ENCODE measurements at places on chromosomes 7 and 10. TPM values are rescaled to one million over a fixed set of nuclear protein-coding genes. Genes with fewer than 3 reads are reported as not detected.

DNA sequence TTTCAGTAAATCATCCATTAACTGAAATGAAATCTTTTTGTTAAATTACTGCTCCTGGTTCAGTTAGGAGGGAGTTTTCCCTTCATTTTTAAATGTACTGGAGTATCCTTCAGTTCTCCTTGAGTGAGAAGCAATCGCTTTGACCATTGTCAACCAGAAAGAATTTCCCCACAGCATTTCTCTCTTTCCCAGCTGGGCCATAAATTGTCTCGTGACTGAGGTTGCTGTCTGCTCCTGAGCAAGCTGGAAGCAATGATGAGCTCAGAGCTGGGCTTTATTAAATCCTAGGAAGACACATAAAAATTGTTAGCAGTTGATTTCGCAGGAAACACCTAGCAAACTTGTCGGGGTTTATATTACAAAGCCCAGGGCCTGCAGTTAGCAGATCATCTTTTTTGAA, 102.0 kb upstream of the INSYN2A start:
- H3K4me1 ChIP-seq: peaks cover 22% of the 10 kb centered on the region
- no peak overlapping the region for H3K27ac ChIP-seq
- H3K27me3 ChIP-seq: no peaks in the 10 kb centered on the region
- no peak for DNase-seq

DNA sequence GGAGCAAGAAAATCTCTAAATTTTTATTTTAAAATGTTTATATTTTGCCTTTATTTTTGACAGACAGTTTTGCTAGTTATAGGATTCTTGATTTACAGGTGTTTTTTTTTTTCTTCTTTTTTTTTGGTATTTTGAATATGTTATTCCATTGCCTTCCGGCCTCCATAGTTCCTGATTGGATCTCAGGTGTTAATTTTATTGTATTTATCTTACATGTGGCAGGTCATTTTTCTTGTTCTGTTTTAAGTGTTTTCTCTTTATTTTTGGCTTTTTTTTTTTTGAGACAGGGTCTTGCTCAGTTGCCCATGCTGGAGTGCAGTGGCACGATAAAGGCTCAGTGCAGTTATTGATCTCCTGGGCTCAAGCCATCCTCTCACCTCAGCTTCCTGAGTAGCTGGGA, 73.9 kb downstream of the MLLT10 start:
- no peak for DNase-seq
- H3K4me1 ChIP-seq: no peaks in the 10 kb centered on the region
- no peaks in the 10 kb centered on the region for H3K27me3 ChIP-seq

- no peak overlapping the region for H3K27ac ChIP-seq
- H3K4me1 ChIP-seq: no peaks in the 10 kb centered on the region
- no peak for DNase-seq
- no peaks in the 10 kb centered on the region for H3K36me3 ChIP-seq
Measured at GRCh38 chr10:114188001-114188400, 8.8 kb downstream of the TDRD1 start.

DNA sequence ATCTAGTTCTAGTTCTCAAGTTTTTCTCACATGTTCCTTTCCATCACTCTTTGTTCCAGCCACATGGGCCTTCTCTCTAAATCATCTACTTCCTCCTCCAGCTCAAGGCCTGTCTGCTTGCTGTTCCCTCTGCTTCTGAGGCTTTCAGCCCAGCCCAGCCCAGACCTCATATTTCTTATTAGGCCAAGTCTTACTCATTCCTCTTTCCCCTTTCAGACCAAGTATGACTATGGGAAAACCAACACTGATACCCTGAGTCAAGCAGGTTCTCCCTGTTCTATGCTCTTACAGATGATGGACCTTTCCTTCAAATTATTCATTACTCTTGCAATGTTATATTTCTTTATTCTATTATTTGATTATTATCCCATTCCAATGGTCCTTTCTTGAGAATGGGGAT, 80.3 kb upstream of the SEM1 start:
- no peaks in the 10 kb centered on the region for H3K4me1 ChIP-seq
- no peak overlapping the region for H3K27ac ChIP-seq
- H3K4me3 ChIP-seq: no peak overlapping the region
- no peaks in the 10 kb centered on the region for H3K36me3 ChIP-seq
- no peak for DNase-seq

DNA sequence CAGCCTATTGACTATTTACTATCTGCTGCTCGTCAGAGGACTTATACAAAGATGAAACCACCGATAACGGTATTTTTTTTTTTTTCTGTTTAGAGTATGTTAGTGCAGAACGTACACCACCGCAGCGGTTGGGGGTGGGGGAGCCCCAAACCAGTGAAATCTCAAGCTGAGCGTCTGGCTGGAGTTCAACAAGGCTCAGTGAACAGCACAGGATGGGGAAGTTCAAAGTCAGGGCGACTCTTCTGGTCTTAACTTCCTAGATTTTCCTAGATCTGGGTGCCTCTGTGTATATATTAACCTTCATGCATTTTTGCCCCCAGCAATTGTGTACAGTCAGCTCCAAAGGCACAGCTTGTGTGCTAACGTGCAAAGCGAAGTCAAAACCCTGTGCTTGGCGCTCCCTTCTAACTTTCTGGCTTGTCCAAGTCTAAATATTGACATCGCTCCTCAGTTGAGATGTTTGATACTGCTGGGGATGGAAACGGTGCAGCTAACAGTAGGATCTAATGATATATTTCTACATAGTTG, 1.1 kb downstream of the RHOBTB1 start:
- peak overlapping the region; percentile 45 for H3K4me3 ChIP-seq
- H3K36me3 ChIP-seq: no peaks in the 10 kb centered on the region
- H3K4me1 ChIP-seq: peaks cover 17% of the 10 kb centered on the region
- no peak overlapping the region for H3K27ac ChIP-seq

- H3K4me3 ChIP-seq: no peak overlapping the region
- H3K27me3 ChIP-seq: no peaks in the 10 kb centered on the region
- H3K27ac ChIP-seq: peak overlapping the region; percentile 63
- peaks cover 19% of the 10 kb centered on the region for H3K4me1 ChIP-seq
- no peaks in the 10 kb centered on the region for H3K36me3 ChIP-seq
Measured at GRCh38 chr10:91034494-91035159, 113.7 kb upstream of the ANKRD1 start.

DNA sequence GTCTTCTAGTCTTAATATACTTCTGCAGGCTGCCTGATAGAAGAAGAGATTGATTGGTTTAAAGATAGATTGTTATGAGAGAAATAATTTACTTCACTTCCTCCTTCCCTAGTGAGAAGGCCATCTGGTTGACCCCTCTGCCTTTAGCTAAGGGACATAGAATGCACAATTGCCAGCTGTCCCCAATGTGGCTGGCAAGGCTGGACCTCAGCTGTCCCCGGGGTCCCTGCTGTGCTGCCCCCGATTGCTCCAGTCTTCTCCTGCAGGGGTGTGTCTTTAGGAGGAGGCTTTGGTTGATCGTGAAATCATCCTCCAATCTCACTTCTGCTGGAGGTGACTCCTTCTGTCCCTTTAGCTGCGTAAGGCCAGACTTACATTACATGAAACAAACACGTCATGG, 388.5 kb downstream of the DPP6 start:
- H3K27me3 ChIP-seq: no peaks in the 10 kb centered on the region
- H3K4me3 ChIP-seq: no peak overlapping the region
- H3K27ac ChIP-seq: no peak overlapping the region
- H3K4me1 ChIP-seq: no peaks in the 10 kb centered on the region
- H3K36me3 ChIP-seq: no peaks in the 10 kb centered on the region

DNA sequence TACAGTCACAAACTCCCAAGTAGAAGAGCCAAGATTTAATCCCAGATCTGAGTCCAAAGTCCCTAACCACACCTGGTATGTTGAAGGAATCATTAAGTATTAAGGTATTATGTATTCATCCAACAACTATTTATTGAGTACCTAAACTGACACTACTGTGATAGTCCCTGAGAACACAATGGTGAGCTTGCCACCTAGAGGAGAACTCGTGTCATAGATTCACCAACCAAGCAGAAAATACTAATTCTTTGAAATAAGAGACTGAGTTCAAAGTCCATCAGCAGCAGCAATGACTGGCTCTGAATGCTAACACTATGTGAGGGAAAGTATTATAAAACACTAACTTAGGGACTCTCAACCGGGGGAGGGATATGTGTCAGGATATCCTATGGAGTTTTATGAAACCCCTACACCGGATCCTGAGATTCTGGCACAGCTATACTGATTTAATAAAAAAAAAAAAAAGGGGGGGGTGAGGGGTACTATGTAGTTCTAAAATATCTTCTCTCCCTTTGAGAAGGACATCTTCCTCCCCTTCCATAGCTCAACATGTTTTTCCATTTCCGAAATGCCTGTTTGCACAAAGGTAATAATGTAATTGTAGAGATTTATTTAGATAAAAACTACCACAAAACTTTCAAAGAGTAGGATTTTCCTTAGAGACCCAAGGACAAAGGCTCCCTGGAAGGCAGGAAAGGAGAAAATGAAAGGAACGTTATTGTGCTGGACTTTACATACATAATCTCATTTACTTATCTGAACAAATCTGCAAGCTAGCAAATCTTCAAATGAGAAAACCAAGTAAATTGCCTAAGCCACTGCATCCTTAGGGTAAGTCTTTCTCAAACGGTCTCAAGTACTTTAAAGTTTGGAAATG, 1.6 kb downstream of the NCOA4 start:
- H3K27me3 ChIP-seq: no peaks in the 10 kb centered on the region
- H3K4me1 ChIP-seq: peaks cover 47% of the 10 kb centered on the region
- DNase-seq: no peak
- peak overlapping the region; percentile 87 for H3K4me3 ChIP-seq
- peaks cover 4% of the 10 kb centered on the region for H3K36me3 ChIP-seq
- H3K27ac ChIP-seq: peak overlapping the region; percentile 94

MEST gene
- total RNA-seq: 2.9 TPM

RPA3 gene
- total RNA-seq: 32.9 TPM

Data from CD4-positive, alpha-beta T cell (primary cell).